ENCODE measurements at places on chromosomes 2 and 18.

- no peak for DNase-seq
Measured at GRCh38 chr2:20353241-20353992, 2.8 kb upstream of the PUM2 start.

DNA sequence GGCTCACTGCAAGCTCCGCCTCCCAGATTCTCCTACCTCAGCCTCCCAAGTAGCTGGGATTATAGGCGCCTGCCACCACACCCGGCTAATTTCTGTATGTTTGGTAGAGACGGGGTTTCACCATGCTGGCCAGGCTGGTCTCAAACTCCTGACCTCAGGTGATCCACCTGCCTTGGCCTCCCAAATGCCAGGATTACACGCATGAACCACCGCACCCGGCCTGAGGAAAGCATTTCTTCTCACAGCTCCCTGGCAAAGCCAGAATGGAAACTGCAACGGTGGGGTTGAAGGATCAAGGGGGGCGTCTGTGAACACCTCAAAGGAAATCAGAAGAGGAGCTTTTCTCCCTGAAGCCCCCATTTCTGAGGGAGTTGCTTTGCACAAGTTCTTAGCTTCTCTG is 11.2 kb upstream of the TEX51 start:
- DNase-seq: no peak

DNA sequence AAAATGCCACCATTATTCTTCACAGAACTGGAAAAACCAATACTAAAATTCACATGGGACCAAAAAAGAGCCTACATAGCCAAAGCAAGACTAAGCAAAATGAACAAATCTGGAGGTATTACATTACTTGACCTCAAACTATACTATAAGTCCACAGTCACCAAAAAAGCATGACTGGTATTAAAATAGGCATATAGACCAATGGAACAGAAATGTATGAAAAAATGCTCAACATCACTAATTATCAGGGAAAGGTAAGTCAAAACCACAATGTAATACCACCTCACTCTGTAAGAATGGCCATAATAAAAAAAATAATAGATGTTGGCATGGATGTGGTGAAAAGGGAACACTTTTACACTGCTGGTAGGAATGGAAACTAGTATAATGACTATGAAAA is 158.6 kb downstream of the CDH2 start:
- DNase-seq: no peak

DNA sequence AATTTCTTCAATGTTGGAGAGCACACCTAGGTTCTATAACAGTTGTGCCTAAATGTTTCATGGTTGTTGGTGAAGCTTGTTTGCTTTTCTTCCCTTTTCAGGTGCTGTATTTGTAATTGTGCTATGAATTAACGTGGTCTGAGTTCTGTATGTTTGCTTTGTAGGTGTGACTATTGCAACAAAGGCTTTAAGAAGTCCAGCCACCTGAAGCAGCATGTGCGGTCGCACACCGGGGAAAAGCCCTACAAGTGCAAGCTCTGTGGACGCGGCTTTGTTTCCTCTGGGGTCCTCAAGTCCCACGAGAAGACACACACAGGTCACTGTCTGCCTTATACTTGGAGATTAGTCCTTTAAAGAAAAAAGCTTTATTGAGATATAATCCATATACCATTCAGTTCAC is 91.2 kb downstream of the ZNF236 start:
- no peak for DNase-seq

GRCh38 chr18:74870950-74871349 is 273.3 kb downstream of the ZNF407 start:
- no peak for DNase-seq

GRCh38 chr18:13530879-13531387 is 195.4 kb downstream of the FAM210A start:
- DNase-seq: peak; percentile 65

DNA sequence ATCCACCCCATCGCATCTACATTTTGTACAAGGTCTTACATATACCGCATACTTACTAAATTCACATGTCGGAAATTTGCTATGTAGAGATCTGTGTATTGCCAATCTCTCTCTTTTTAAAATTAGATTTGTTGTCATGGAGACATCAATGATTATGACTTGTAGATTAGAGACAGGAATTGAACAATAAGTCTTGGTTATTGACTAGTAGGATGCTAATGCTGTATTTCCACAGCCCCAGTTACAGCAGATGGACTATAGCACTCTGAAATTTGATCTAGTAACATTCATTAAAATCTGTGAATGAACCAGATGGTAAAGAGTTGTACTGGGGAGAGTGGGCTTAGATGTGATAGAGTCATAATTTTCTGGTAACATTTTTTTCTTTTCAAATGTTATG is 805.7 kb downstream of the SLC4A3 start:
- no peak for DNase-seq

GRCh38 chr2:193703411-193703810 is 1508.7 kb upstream of the TMEFF2 start:
- no peak for DNase-seq

GRCh38 chr2:55786280-55786679 is 92.6 kb upstream of the PNPT1 start:
- peak; percentile 45 for DNase-seq

- DNase-seq: no peak
Measured at GRCh38 chr2:67938053-67938452, 124.8 kb downstream of the C1D start.

- DNase-seq: no peak
Measured at GRCh38 chr2:165629776-165630175, 160.3 kb downstream of the CSRNP3 start.

DNA sequence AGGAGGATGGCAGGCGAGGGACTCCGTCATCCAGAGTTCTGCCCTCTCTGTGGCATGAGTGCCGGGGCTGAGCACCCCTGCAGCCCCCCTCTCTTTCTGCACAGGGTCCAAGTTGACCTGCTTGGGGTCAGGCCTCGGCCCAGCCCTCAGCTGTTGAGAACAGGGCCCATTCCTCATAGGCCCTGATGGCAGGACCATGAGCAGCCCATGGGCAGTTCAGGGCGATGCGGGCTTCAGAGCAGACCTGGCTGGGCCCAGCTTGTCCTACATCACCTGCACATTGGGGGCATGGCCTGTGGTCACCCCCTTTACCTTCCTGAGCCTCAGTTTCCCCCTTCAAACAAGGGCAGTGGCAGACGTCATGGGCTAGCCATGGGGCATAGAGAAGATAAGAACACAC is 238.1 kb downstream of the SEPTIN10 start:
- no peak for DNase-seq

GRCh38 chr2:99936065-99936464 is 206.3 kb downstream of the AFF3 start:
- DNase-seq: no peak

GRCh38 chr2:25257032-25257552 is 84.6 kb downstream of the DNMT3A start:
- DNase-seq: peak; percentile 44

GRCh38 chr2:44983836-44984604 is 25.2 kb downstream of the SIX2 start:
- DNase-seq: no peak

DNA sequence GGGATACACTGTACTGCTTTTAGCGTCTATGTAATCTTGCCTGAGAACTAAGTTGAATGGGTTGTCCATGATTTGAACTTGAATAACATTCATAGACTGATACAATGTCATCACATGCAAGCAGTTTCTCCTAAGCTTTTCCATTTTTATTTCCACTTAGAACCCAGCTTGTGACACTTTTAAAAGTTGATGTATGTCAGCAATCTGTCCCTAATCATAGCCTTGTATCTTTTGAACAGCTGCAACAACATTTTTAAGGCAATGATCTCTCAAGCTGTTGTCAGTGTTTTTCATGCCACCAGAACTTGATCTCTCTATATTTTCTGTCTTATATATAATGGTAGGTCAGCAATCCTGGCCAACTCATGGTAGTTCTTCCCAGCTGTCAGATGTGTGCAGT is 185.0 kb downstream of the DOK6 start:
- DNase-seq: no peak

DNA sequence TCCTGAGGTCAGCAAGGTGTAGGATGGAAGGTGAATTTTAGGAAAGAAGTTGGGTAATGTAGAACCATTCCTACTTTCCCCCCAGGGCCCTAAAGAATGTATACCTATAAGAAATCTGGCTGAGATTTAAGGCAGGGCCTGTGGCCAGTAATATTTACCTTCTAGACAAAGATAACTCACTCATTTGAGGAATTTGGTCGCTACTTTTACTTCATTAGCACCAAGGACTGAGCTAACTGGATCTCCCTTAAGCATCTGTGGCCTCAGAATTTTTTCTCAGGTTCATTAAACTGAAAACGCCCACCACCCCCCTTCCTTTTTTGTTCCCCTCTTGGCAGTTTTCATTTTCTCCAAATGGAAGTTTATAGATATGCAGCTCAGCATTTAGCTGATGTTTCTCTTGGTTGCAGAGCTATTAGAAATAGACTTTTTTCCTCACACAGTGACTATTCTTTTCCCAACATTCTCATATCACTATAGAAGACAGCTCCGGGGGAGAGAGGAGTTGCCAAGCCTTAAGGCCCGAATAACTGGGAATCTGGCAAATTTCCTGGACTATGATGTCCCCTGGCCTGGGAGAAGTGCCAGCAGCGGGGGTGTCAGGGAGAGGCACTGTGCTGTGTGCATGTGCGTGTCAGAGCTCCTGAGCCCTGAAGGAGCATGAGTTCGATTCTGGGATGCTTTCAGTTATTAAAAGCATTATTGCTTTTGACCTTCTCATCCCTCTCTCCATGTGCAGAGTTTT is 310.9 kb downstream of the PRKCE start:
- DNase-seq: peak; percentile 37

DNA sequence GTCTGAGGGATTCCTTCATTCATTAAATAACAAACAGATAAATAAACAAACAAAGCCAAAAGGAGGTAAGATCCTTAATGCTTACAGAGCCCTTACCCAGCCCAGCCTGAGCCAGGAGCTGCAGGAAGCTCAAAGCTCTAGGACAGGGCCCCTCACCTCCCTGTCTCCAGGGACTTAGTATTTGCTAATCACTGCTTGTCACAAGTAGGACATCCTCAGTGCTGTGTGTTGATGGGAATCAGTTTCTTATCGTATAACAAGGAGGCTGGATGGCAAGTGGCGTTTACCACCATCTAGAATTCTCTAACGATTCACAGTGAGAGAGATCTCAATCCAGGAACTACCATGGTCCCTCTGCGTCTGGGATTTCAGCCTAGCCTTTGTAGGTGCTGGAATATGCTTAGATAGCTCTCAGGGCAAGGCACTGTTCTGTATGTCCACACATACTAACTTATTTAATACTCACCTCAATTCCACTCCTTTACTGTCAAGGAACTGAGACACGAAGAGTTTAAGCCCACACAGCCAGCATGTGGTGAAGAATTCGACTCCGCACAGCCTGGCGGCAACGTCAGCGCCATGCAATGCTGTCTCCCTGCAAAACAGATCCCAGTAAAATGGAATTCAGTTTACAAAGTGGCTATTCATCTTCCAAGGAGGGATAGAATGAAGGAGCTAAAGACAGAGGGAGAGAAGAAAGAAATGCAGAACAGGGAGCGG is 164.8 kb downstream of the MYCN start:
- no peak for DNase-seq

DNA sequence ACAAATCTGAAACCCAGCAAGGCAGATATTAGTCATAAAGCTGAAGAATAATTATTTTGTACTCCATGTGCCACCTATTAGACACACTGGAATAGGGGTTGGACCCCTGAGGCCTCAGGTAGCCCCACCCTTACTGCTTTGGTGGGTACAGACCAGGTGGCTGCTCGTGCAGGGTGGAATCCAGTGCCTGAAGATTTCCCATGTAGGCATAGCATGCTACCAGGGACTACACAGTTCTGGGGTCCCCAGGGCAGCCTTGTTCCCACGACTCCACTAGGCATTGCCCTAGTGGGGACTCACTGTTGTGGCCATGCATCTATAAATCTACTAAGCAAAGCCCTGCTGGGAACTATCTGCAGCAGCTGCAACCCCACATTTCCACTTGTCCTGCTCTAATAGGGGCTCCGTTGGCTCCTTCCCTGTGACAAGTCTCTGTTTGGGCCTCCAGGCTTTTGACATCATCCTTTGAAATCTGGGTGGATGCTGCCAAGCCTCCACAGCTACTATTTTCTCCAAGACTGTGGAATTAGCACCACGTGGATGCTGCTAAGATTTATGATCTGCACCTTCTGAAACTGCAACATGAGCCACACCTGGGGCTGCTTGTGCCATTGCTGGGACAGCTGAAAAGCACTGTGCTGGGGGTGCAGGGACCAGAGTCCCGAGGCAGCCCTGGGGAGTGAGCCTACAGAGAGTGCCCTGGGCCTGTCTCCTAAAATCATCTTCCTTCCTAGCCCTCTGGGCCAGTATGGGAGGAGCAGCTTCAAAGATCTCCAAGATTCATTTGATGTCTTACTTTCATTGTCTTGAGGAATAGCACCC is 303.8 kb downstream of the FSIP2 start:
- DNase-seq: no peak

DNA sequence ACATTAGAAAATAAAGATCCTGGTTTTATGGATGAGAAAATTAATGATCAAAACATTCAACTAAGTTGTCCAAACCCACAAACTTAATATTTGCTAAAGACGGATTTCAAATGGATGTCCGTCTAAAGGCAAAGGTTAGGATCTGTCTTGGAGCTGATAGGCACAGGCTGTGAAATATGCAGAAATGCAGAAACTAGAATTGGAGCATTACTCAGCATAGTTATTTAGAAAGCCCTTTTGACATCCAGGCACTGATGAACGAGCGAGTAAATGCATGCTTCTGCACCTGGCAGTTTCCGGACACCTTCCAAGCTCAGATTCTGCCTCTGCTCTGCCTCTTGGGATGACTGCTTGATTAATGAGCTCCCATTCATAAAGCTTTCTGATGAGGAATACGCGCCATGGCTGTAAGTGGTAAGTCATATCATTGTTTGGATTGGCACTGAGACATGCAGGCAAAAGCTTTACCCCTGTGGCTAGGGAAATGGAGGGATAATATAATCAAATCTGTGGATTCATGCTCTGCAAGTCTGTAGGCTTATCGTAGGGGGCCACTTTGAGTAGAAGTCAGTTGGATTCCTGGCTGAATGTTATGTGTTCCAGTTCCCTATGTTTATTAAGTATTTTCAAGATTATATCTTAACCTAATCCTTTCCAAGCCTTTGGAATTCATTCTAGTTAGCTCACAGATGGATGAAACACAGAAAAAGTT is 2176.3 kb upstream of the CELF4 start:
- DNase-seq: no peak

DNA sequence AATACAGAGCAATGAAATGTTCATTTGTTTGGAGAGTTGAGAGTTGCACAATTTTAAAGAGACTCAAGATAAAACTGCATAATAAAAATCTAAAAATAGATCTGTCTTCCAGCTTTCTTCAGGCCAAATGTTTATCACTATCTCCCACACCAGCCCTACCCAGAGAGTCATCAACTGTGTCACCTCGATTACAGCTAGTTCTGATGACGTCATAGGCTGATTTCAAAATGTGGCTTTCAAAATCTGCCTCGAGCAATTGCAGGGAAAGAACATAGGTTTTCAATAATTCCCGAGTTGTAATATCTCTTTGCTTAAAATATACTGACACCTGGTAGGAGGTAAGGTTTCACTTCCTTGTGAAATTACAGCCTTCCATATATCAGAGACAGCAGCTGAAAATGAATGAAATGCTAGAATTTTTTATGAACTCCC is 677.6 kb upstream of the ID2 start:
- no peak for DNase-seq

- DNase-seq: no peak
Measured at GRCh38 chr18:48663096-48663930, 124.5 kb downstream of the CTIF start.

GRCh38 chr18:63320123-63320974 is 780 bp upstream of the BCL2 start:
- DNase-seq: peak; percentile 81
